ELR (cell line): ENCODE measurements at places on chromosomes 6 and 20.

DNA sequence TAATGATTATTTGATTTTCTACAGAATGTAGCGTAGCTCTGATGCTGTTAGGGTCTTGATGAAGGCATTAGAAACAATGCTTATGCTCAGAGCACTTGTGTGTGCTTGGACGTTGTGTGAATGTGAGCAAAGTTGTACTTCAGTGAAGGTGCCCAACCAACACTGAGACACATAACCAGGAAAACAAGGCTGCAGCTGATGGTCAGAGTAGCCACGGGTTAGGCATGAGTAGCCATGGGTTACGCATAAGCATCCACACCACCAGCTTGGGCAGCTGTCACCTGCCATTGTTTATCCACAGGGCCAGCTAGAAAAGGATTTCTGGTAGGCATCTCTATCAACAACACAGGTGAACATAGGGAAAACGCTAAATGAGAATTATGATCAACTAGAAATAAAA is 326.6 kb downstream of the NRN1 start:
- DNase-seq, result no peak

- DNase-seq, result no peak
Observed at GRCh38 chr20:37777988-37778659, 84.3 kb downstream of the CTNNBL1 start.

DNA sequence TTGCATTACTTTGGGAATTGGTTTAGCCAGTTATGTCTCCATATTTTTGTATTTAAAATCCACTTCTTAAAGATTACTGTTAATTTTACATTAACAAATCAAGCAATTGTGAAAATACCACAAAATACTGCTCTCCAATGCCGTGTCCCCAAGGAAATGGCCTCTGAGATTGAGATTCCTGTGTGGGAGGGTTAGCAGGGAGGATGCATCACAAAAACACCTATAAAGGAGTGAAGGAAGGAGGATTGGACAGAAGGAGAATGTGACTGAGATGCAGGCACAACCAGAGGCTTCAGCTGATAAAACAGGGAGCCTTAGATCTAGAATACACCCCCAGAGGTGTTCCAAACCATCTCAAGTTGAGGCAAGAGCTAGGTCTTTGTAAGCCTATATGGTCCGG is 34.2 kb upstream of the NKAIN2 start:
- DNase-seq, result no peak

DNA sequence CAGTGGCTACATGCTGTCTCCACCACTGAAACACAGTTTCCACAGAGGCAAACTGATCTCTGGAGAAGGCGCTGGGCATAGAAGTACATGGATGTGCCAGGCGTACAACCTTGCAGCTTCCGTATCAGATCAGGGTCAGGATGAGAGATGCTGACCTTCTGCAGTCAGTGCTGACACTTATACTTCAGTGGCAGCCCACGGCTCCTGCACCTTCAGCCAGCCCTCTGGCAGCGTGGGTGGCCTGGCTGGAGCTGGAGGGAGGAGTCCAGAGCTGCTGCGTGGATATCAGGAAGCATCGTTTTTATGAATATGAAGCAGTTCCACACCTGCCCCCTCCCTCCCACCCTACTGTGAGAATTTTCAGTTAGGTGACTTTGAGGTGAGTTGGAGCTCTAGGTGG is 149.3 kb downstream of the CFAP61 start:
- no peak for DNase-seq

- DNase-seq, result no peak
Observed at GRCh38 chr6:156396068-156396771, 381.0 kb upstream of the ARID1B start.

GRCh38 chr6:125346926-125347563 is 45.3 kb upstream of the HDDC2 start:
- DNase-seq, result no peak

DNA sequence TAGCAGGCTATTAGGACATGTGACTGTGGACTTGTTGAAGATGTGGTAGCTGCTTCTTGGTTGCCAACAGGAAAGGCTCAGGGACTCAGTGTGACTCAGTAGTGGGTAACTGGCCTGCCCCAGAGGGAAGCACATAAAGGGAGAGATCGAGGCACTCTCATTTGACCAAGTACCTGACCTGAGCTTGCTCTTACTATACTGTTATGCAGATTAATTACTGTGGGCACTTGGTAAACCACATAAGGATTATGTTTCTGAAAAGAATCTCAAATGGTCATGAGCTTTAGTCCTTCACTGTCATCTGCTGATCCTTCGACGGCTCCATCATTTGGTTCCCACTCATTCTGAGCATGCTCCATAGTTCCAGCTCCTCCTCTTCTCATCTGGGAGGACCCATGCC is 48.2 kb upstream of the RPL7L1 start:
- DNase-seq, result peak; percentile 8

- DNase-seq, result peak; percentile 75
Observed at GRCh38 chr6:169454204-169454871, 200.7 kb upstream of the THBS2 start.

DNA sequence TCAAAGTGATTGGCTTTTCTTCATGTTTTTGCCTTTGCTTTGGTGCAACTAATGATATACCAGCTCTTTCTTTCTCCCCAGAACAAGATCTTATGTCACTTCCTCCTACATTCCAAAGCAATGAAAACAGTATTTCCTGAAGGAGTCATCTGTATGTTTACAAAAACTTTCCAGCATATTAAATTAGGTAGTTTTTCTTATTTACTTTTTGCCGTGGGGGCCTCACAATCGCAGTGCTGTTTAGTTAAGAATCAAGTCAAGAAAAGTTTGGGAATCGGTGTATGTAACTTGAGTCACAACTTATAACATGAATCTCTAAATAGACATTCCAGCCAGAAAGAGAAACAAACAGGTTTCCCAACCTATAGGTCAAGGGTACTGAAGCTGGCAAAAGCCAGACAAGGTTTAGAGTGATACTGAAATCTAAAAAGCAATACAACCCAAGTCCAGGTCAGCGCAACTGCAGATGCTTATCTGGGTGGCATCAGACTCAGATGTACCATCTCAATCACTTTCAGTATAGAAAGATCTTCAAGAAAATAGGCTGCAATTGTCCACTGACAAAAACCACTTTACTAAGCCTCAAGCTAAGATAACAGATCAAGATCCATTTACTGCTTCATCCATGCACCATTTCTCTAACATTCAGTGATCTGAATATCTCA is 63.6 kb downstream of the IPCEF1 start:
- peak; percentile 91 for DNase-seq

DNA sequence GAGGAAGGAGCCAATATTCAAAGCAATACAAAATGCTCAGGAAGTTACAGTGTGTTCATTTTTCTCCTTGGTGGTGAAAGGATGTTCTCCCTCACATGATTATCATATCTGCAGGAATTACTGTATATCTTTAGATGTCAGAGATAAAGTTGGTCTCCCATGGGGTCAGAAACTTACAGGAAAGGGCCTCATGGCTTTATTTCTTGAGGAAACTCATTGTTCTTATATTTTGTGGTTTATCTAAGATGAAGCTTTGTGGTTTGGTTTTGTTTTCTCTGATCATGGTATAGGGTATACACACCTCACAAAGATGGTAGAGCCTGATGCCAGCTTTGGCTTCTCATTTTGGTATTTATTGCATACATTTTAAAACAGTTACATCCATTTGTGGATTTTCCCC is 100.5 kb upstream of the STXBP5 start:
- DNase-seq, result peak; percentile 35

- peak; percentile 13 for DNase-seq
Observed at GRCh38 chr20:23926944-23927872, 47.7 kb upstream of the CST5 start.
